CD4-positive, alpha-beta T cell treated with Interleukin-6 for 4 hours (primary cell): ENCODE measurements at places on chromosomes 13 and 19.

DNA sequence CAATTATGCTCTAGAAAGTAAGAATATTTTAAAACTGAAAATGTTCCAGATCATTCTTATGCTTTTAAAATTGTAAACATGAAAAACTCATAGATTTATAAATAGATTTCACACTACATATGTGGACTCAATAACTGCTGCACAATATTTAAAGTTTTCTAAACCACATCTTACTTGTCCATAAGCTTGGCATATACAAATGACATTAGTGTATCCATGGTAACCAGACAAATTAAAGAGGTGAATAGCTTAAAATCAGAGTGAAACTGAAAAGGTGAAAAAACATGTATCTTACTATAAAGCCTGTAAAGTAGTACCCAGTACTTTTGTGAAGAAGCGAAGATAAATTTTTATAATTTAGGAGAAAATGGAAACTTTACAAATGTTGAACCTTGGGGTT lies 151.2 kb upstream of the MYO16 start:
- no peak for DNase-seq

DNA sequence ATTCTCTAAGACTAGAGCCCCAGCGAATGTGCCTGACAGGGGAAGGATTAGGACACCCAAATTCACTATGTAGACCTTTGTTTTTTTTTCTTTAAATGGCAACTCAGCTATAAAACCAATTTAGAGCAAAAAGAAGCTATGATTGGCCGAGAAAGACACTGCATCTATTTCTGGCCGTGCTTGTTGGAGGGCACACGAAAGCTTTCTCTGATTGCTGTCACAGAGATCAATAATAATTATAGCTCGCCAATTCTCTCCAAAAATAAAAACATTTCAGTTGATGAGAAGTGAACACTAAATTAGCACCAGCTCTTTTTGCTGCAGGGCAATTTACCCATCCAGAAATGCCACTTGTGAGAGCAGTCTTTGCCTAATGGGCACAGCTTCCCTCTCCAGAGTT lies 31.2 kb downstream of the CBY2 start:
- no peak for DNase-seq

GRCh38 chr13:102402290-102402689 lies 442 bp upstream of the FGF14 start:
- peak; percentile 19 for DNase-seq

- DNase-seq = no peak
Measured at GRCh38 chr13:27827646-27828045, 35.4 kb downstream of the GSX1 start.

DNA sequence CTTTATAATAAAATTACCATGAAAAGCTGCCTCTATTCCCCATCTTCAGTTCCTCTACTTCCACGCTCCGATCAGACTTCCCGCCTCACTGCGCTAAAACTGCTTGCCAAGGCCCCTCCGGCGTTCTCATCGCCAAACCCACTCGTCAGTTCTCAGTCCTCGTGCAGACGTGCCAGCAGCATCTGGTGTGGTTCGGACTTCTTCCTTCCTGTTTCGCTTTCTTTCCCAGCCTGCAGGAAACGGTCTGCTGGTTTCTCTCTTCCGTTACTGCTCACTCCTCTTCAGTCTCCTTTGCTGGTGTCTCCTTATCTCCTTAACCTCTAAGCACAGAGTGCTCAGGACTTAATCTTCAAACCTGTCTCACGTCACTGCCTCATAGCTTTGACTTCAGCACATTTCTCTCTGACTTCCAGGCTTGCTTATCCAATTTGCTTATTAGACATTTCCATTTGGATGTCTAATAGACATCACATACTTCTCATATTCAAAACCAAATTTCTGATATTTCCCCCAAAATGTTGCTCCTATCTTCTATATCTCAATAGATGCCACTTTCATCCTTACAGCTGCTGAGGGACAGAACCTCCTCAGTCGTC lies 40.3 kb downstream of the RCBTB2 start:
- peak; percentile 78 for DNase-seq

- no peak for DNase-seq
Measured at GRCh38 chr19:55352040-55352439, 2.5 kb downstream of the COX6B2 start.

DNA sequence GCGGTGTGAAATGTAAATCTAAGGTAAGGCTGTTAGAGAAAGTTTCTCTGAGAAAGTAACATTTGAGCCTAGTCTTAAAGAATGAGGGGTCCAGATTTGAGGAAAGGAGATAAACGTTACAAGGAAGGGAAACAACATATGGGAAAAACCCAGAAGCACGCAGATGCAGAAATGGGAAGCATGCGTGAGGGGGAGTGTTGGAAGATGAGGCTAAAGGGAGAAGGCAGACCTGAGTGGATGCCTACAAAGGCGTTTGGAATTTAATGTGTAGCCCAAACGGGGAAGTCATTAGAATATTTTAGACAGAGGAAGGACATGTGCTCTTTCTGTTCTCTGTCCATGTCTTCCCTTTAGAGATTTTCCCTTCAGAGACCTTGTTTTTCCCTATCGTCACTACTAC lies 61.0 kb downstream of the TPT1 start:
- no peak for DNase-seq

DNA sequence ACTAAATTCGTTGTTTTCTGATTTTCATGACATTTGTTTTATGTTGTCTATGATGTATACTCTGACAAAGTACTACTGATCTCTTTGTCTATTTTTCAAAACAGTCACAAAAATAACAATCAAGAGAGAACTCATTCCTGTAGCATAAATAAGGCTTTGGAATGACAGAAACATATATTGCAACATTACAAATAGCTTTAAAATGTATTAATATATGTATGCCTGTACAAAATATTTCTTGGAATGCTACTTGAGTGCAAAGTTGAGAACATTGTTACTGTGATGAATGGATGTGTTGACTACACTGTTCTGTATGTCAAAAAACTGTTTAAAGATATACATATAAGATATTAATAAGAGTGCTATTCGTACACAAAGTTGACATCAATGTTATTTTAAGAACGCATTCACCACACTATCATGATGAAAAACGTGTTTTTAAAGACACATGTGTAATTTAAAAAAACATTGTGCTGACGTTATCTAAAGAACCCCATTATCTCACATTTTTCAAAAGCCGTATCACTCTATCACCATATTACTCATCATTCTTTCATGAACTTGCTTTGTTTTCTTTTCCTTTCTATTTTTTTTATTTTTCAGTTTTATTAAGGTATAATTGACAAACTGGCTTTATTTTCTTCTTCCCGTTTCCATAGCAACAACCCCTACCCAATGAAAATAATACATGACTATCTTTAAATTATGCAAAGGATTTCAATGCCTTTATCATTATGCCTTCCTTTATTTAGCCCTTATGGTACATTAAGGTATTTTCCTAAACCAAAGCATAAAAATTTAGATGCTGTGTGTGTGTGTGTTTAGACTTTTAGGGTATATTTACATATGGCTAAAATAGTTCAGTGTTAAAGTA lies 918.8 kb downstream of the SLITRK1 start:
- no peak for DNase-seq

DNA sequence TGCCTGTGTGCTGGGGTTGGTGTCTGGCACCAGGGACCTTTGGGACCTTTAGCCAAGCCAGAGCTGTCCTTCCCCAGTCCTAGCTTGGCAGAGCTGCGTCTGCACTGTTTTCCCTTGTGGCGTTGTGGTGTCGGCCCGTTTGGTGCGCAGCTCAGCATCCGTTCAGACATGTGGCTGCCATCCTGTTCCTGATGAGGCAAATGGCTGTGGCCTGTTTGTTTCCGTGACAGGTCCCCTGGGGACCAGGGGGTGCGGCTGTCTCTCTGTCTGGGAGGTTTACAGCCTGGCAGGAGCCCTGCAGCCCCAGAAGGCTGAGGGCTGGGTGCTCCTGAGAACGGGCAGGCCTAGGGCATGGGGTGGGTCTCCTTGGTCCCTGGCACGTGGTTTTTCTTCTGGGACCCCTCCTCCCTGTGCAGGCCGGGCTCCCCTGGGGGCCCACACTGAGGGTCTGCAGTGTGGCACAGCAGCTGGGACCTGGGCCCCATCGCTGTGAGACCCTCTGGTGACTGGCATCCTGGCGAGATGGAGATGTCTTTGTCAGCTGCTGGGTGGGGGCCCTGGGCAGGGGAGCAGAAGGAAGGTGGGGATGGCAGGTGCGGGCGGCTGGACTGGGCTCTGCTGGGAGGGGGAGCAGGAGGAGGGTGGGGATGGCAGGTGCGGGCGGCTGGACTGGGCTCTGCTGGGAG lies 4.0 kb downstream of the SPPL2B start:
- peak; percentile 65 for DNase-seq

GRCh38 chr19:14533450-14533849 lies 4.1 kb downstream of the TECR start:
- DNase-seq = no peak

GRCh38 chr19:34598217-34599155 lies 78.5 kb downstream of the SCGB2B2 start:
- no peak for DNase-seq

- DNase-seq = no peak
Measured at GRCh38 chr19:45577111-45577905, 7.3 kb downstream of the OPA3 start.

GRCh38 chr19:23867895-23868294 lies 46.8 kb upstream of the ZNF726 start:
- no peak for DNase-seq

DNA sequence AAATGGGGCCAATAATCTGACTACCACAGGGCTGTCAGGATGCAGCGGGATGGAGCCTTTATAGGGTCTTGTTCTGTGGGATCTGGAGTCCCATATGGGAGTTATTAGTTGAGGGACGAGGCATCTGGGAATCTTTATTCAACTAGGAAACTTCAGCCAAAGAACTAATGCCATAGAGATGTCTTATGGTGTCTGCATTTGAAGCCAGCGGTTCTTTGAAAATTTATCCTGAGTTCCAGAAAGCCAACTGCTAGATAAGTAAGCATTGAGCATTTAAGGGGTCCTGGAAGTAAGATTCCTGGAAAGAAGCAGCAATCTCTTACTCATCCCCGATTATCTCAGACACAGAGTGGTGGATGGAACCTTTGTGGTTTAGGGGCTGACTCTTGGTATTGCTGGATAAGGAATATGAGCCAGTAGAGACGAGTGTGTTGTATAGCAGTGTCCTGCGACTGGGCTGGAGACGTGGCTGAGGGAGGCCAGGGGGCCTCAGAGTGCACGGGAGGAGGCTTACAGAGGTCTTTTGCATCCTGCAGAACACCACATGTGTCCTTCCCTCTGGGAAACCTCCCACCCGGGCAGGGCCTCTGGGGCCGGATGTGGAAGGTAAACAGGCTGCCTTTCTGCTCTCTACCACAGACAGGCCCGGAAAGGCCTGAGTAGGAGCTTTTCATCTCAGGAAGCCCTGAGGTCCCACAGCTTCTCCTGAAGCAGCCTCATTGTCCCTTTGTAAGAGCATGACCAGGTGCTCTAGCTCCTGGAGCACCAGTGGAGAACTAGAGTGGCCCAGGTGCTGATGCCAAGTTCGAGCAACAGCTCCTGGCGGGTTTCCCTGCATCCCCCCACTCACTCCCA lies 28.8 kb downstream of the ACTN4 start:
- DNase-seq = no peak

DNA sequence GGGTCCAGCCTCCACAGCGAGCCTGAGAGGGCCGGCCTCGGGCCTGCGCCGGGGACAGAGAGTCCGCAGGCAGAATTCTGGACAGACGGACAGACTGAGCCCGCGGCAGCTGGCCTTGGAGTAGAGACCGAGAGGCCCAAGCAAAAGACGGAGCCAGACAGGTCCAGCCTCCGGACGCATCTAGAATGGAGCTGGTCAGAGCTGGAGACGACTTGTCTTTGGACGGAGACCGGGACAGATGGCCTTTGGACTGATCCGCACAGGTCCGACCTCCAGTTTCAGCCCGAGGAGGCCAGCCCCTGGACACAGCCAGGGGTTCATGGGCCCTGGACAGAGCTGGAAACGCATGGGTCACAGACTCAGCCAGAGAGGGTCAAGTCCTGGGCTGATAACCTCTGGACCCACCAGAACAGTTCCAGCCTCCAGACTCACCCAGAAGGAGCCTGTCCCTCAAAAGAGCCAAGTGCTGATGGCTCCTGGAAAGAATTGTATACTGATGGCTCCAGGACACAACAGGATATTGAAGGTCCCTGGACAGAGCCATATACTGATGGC lies 490 bp downstream of the ITPKC start:
- no peak for DNase-seq

DNA sequence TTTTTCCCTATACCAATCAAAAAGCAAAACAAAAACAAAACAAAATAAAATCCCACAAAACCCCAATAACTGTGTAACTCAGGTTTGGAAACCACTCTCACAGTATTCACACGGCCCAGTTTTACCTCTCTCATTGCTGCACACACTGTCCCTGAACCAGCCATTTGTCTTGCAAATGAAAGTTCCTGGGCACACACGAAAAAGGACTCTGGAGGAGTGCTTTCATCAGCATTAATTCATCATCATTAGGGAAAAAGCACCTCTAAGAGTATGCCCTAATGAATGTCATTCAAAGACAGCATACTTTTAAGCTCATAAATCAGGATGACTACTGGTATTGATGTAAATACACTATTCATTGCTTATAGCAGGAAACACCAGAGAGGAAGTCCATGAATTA lies 306.3 kb downstream of the DNAJC15 start:
- no peak for DNase-seq

DNA sequence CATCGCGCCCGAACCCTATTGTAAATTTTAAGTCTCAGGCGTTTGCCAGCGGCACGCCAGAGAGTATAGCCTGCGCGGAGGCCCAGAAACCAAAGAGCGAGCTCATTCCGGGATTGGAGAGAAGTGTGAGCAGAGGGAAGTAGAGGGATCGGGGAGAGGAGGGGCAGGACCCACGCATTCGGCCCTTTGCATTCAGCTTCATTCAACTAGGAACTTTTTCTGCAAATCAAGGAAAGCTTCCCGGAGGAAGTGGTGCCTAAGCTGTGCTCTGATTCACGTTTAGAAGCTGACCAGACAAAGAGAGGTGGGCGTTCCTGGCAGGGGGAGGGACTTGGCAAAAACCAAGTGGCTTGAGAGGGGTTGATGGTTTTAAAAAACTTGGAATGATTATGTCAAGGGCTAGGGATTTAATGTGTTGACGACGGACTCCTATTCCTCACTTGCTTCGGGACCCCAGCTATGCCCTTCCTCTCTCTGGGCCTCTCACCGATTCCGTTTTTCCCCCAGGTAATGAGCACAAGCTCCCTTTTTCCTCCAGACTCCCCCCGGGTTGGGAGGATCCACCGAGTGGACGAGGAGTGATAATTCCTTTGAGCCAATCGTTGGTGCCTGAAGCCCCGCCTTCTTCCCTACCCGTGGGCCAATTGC lies 811 bp upstream of the PRMT1 start:
- DNase-seq = peak; percentile 82

DNA sequence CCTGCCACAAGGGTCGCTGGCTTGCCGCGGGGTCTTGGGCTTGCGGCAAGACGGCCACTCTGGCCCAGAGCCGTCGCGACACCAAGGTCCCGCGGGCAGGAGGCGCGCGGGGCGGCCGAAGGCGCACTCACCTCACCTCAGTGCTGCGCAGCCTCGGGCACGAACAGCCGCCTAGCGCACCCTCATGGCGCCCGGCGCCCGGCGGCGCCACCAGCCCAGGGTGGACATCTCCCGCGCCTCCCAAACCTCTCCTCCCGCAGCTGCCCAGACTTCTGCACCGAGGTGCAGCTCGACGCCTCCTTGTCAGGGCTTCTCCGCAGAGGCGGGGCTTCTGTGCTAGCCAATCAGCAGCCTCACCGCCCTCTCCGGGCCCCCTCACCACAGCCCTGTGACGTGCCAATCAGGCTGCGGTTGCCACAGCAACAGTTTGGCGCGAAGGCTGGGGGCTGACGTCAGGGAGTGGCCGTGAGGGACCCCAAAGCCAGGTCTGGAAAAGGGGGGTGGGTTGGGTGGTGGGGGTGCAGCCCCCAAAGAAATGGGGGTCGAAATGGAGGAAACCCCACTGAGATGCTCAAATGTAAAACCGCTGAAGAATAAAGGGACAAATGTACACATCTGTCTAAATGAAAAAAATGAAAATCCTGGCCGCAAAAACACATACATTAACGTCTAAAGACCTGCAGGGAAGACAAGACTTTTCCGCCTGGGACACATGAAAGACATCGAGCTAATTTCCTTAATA lies at the start of the genes PEG3 and ZIM2:
Gene PEG3 (minus strand): TSS at position 276 of the 742 bp plus-strand sequence. CDS start 16,071 bp downstream, outside the sequence.
Gene ZIM2 (minus strand): TSS at position 276 of the 742 bp plus-strand sequence. CDS start 16,449 bp downstream, outside the sequence.
- DNase-seq = no peak
